ENCODE measurements at places on chromosomes 1 and 21.

GRCh38 chr1:220819467-220820026 is 32.8 kb downstream of the MTARC1 start:
- DNase-seq: no peak

- DNase-seq: no peak
Measured at GRCh38 chr1:159421821-159422220, 10.2 kb upstream of the OR10J4 start.

DNA sequence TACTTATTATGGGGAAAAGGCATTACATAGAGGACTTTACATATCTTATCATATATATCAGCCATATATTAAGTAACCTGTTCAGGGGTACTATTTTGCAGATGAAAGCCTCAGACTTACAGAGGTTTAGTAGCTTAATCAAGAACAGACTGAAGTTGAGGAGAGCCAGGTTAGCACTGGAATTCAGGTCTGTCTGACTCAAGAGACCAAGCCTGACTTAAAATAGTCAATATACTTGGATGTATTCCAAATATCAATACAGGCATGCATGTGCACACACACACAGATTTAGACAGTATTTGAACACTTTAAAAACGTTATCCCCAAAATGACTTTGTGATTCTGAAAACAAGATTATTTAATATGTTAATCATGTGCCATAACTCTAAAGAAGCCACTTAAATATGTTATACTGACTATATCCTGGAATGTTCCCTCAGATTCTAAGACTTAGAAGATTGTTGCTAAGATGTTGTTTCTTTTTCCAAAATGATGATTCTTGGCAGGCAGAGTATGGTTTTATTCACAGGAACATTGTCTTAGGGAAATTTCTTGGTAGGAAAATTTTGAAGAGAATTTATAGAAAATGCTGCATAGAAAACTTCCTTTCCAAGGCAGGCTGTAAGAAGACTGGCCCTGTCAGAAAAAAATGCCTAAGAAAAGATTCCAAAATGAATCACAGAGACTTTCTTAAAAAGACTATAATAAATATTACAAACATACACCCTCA is 61.6 kb downstream of the ADAMTS1 start:
- no peak for DNase-seq

DNA sequence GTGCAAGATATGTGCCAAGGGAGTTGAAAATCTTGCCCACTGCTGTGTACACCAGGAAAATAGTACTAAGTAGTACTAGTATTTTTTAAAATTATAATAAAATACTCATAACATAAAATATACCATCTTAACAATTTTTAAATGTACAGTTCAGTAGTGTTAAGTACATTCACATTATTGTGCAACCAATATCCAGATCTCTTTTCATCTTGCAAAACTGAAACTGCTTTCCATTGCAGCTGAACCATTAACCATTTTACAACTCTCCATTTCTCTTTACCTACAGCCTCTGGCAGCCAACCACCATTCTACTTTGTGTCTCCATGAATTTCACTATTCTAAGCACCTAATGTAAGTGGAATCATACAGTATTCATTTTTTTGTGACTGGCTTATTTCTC is 19.3 kb upstream of the RAB3GAP2 start:
- no peak for DNase-seq

DNA sequence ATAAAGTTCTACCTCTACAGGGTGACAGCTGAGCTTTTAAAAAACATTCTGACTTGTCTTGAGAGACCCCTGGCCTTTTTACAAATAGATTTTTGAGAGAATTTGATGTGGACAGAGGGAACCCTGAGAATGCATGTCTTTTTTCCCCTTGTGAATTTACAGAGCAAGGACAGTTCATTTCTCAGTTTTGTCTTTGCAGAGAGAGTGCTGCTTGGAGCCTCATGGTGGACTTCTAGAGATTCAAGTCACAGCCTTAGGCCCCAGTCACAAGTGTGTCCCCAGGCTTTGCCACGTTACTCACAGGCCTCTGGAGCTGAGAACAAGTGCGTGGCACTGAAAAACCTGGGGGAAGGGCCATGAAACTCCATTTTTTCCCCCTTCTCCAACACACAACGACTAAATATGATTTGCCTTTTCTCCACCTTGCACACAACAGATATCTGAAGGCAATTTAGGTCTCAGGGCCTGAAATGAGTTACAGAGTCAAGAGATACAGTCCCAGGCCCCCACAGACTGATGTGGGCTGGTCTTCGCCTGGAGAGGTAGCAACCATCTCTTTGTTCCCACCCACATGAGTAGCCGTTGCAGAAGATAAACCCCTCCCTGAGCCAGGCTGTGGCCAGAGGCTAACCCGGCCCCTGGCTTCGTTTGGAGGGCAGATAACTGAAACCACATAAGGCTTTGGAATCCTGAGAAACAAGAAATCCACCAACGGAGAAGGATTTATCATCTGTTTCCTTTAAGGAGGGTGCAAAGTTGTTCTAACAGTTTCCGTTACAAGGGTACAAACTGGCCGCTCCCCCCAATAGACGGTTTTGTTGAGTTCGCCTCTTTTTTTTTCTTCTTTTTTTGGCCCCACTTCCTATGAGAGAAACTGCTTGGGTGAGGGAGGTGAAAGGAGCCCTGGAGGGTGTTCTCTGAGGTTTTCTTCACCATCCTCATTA is 1.0 kb upstream of the PIGV start:
- peak; percentile 89 for DNase-seq

- no peak for DNase-seq
Measured at GRCh38 chr1:83103341-83103740, 895.6 kb downstream of the TTLL7 start.

- DNase-seq: peak; percentile 97
Measured at GRCh38 chr21:26842974-26843932, 2.0 kb downstream of the ADAMTS1 start.

GRCh38 chr1:236095705-236096520 is 31.0 kb upstream of the NID1 start:
- DNase-seq: no peak

DNA sequence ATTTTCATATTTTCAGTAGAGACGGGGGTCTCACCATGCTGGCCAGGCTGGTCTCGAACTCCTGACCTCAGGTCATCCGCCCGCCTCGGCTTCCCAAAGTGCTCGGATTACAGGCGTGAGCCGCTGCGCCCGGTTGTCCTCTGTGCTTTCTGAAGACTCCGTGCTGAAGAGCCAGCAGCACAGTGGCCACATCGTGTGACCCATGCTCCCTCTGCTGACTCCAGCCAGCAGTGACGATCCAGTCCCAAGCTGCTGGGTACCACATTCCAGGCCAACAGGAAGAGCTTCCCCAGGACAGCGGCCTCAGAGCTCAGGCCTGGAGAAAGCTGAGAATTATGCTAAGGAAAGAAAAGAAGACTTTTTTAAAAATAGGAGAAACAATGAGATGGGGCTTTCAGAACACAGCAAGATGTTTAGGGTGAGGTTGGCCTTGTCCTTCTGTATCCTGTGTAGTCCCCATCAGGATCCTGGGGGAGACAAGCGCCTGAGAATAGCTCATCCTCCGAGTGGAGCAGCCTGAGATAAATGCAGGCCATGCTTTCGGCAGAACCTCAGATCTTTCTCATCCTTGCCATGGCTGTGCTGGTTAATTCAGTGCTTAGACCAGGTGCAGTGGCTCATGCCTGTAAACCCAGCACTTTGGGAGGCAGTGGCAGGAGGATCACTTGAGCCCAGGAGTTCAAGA is 207.1 kb downstream of the SLC35F3 start:
- DNase-seq: peak; percentile 20

GRCh38 chr1:43121256-43121900 is 50.7 kb downstream of the EBNA1BP2 start:
- DNase-seq: no peak

DNA sequence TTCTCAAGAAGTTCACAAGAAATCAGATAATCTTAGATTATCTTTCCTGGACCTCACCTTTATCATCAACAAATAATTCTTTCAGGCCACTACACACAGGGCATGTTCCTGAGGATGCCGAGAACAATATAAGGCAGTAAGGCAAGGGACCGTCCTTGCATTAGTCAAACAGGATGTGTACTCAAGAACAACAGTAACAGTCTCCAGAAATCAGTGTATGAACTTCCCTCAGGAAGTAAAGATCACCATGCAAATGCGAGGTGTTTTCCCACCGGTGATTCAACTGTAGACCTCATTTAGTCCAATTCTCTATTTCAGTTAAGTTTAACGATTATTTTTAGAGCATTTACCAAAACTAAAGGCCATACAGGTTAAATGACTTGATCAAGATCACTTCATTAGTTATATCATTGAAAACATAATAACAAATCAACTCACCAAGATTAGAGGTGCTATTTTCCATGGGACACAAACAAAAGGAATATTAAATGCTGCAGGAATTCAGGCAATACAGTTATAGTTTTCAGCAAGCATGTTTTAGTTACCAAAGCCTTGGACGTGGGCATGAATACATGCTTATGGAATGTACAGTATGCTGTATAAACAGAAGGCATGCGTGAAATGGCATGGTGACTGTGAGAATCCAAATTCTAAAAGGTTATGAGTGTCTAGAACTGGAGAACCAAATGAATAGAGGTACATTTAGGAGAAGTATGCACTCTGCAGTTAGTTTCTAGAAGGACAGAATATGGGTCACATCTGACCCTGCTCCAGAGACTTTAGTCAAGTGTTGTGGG is 145.2 kb downstream of the TNR start:
- DNase-seq: peak; percentile 54

DNA sequence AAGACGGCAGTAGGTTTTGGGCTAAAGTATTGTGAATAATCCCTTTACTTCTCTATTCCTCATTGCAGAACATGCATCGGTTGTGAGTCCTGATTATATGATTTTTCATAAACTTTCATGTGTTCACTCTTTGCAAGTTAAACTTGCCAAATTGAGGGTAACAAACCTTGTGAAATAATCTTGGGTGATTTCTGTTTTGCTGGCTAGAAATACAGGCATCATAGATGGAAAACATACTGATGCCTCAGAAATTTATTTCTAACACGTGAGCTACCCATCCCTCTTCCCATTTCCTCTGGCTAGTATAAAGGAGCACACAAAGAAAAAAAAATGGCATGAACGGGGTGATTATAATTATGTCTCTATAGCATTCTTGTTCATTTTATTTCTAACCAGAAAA is 39.6 kb downstream of the RGS5 start:
- no peak for DNase-seq

GRCh38 chr1:41645062-41645461 is 160.6 kb upstream of the EDN2 start:
- no peak for DNase-seq

DNA sequence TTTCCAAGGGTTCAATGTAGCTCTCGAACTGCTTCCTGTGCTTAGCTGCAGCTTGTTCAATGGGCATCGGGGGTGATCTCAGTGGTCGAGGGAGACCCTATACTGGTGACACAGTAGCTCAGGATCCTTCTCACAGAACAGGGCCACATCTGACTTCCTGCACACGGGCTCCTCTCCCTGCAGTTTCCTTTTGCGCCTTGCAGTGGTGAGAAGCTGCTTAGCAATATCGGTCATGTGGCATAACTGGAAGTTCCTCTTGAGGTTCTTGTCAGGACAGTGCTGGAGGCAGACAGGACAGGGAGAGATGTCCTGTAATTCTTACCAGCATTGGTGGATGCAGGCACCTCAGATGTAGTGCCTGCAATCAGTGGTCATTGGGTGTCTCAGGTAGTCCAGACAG is 140.5 kb upstream of the MAP1LC3C start:
- DNase-seq: no peak

- no peak for DNase-seq
Measured at GRCh38 chr1:36885540-36886357, 148.6 kb downstream of the GRIK3 start.

DNA sequence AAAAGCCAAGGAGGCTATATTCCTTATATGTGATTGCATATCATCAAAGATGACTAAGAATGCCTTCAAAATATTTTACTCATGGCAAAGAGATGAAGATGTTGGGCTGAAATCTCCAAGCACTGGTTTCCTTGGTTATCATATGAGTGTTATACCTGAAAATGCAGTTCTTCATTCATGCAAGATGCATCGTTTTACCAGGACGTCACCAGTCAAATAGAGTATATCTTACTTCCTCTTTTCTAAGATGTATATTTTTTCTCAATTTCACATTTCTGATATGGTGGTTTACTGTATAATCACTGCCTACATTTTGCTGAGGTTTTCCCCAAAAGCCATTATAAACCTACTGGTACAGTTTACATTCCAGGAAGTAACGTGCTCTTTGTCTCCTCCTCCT is 1085.7 kb downstream of the NCAM2 start:
- DNase-seq: no peak

GRCh38 chr1:225544924-225545323 is 108.0 kb downstream of the ENAH start:
- no peak for DNase-seq

DNA sequence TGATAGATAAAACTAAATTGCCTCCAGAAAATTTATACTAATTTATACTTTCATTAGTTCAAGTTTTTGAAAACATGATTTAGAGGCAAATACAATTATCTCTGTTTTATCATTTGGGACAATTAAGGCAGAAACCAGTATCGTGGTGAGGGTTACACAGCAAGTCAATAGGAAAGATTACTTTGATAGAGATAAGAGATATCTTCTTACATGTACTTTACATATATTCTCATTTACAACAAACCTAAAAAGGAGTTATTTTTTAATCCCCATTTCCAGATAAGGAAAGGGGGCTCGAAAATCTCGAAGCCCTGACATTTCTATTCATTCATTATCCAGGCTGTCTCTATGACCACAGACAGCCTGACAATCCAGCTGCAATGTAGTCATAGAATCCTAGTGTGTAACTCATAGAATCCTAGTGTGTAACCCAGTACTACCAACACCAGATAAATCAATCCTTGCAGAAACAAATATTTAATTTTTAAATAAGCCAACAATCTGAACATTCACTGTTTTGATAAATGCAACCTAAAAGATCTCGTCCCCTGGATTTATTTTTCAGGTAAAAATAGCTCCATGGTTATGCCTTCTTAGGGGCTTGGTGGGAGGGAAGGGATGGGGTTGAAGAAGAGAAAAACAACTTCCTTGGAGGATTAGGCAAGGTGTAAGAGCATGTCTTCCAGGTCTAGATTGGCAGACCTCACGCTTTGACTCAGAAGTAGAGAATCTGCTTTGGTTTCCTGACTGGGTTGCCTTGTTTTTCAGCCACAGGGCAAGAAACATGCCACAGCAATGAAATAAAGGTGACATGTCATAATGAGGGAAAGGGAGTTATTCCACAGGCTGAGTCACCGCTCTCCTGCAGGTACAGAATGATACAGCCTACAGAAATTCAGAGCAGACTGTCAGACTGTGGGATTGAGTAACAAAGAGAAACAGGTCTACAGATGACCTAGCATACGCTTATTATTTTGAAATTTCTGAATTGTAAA is 45.6 kb downstream of the IRF2BP2 start:
- peak; percentile 92 for DNase-seq

DNA sequence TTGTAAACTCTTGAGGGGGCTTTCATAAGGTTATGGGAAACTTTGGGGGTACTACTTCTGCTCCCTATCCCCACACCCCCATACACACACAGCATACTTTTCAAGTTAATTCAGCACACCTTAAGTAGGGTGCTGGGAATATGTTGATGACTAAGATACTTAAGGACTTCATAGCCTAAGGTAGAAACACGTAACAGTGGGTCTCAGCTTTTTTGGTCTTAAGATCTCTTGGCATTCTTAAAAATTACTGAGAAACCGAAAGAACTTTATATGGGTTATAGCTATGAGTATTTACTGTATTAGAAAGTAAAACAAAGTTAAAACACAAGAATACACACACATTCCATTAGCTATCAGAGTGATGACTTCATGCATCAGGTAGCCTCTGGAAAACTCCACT is 2.1 kb downstream of the OTUD3 start:
- DNase-seq: no peak
